ENCODE measurements at places on chromosomes 12 and 14.

GRCh38 chr12:46265102-46265501 is 3.7 kb downstream of the SLC38A1 start:
- DNase-seq, result no peak

- DNase-seq, result peak; percentile 66
These were observed 192.4 kb upstream of the SLC16A7 start for GRCh38 chr12:59403259-59403932.

DNA sequence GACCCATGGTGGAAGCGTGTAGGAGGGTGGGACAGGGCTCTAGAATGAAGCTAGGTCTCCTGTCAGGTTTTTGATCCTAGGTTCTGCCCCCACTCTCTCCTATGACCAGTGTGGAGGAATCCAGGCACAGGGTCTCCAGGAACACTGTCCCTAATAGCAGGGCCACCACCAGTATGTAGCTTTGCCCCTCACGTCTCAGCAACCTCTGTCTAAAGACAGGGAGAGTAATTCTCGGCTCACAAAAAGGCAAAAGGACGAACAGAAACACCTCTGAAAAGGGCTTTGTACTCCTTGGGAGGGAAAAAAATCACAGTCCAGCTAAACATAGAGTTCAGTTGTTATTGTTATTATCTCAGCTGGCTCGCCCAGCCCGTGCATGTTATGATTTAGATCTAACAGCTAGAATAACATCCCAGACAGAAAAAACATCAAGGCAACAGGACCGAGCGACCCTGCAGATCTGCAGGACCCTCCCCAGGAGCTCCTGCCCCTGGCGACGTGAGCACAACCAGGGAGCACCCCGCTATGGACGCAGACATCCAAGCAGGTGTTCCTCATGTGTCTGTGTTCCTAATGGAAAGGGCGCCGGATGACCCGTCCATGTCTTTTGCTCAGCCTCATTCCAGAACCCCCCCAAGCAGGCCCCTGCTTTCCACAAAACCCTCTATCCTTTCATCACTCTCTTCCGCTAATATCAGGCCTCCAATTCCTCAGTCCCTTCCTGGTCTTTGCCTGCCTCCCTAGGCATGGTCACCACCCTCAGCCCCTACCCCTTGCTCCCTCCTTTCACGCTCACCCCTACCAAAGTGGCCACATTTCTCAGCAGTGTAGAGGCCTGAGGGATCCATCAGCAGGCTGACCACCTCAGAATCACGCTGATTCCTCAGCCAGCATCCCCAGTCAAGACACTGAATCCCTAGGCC is 14.2 kb upstream of the SLC6A12 start:
- no peak for DNase-seq

- DNase-seq, result no peak
These were observed 171.9 kb downstream of the CCDC59 start for GRCh38 chr12:82186282-82186681.

GRCh38 chr14:103353362-103353761 is 19.3 kb downstream of the EIF5 start:
- no peak for DNase-seq

GRCh38 chr12:55729819-55730818 is 1.3 kb upstream of the CD63 start:
- peak; percentile 63 for DNase-seq

DNA sequence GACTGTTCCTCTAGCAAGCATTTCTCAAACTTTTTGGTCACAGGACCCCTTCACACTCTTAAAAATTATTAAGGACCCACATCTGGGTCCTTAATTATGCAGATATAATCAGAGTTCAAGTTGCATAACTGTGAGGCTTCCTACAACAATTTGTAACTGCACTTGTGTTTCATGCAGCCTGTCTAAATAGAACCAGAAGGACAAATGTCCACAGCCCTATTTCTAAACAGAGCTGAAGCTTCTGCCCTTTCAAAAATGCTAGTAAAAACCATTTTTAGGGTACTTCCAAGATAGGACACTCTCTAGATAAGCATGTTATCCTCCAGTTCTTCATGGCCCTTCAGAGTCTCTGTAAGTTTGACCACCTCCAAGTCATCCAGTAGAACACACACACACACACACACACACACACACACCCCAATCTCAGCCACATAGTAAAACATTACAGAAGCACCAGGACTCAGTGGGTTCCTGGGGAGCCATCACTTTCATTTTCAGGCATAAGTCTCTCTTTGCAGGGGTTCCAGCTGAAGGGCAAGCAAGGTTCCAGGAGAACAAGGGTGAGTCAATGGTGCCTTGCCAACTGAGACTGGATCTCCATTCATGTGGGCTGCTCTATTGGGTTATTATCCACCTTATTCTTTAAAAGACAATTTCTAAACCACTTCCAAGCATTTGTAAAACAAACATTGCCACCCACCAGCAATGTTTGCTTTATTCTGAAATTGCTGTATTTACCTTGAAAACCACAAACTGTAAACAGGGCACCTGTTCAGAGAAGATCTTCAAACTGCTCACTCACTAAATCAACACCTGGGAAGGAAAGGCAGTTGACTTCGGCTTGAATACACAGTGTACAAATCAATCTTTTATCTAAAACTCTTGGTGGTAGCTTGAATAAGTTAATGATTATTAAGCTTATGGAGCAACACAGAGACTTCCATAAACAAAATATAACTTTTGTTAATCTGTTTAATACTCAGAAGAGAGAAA is 64.1 kb downstream of the ITPR2 start:
- no peak for DNase-seq

DNA sequence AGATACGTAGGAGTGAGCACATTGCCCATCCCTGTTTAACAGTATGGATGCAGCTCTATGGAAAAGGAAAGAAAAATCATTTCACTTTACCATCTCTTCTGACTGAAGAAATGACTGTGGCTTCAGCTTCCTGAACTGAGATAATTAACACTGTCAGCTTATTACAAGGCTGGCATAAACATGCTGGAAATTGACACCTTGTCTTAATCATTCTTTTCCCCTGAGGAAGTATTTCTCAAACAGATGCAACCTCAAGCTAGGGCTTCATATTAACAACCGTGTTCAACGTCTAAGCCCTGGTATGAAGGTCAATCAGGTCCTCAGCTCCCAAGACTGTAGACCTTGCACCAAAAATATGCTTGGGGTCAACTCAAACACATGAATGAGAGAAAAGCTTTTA is 25.0 kb downstream of the RERG start:
- no peak for DNase-seq
